T-helper 9 cell (primary cell): ENCODE measurements at places on chromosomes 6 and 20.

- DNase-seq = no peak
Measured at GRCh38 chr20:62717933-62718332, 9.3 kb downstream of the NTSR1 start.

- DNase-seq = no peak
Measured at GRCh38 chr20:18011951-18012645, 43.3 kb downstream of the MGME1 start.

- DNase-seq = no peak
Measured at GRCh38 chr6:26394289-26394688, 7.8 kb upstream of the BTN3A1 start.

DNA sequence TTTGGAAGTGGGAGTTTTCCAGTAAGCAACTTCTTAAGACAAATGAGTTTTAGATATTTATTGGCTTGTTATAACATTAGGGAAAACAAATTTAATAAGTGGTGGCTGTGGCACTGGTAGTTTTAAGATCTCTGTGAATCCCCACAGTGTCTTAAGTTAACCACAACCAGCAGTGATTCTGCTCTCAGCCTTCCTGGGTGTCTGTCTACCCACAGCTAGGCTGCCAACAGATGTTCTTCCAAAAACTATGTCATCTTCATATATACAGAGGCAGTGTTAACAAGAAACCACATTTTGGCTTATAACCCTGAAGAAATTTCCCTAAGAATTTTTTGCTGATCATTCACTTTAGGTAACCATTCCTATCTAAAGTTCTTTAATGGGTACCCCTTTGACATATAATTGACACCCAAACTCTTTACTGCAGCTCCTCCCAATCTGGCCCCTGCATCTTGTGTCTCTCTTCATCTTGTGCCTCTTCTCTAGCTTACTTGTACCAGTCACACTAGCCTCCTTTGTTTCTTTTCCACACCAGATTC is 52.7 kb downstream of the TOP1 start:
- DNase-seq = no peak

- DNase-seq = no peak
Measured at GRCh38 chr20:33522256-33522820, 32.4 kb downstream of the CBFA2T2 start.
